ENCODE measurements at places on chromosomes 7 and 10.

GRCh38 chr7:142567201-142568075 is 181.8 kb upstream of the PRSS1 start:
- no peak for DNase-seq

- no peak for DNase-seq
Observed at GRCh38 chr10:132493246-132493755, 44.3 kb upstream of the INPP5A start.

DNA sequence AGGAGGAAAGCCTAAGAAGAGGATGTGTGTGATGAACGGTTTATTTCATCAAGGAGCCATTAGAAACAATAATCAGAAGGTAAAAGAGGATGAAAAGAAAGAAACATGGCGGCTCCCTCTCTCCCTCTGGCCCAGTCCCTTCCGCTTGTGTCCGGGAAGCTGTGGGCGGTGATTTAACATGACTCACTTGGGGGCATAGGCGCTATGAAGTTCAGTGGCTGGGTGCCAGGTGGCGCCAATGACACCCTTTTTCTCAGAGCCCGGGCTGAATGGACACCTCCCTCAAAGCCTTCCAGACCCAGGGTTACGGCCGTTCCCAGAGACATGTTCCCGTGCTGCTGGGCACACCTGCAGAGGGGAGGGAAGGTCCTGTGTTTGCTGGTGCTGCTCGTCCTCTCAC is 244.0 kb downstream of the SKAP2 start:
- no peak for DNase-seq

GRCh38 chr10:52967806-52968795 is 195.5 kb upstream of the MBL2 start:
- DNase-seq, result no peak

DNA sequence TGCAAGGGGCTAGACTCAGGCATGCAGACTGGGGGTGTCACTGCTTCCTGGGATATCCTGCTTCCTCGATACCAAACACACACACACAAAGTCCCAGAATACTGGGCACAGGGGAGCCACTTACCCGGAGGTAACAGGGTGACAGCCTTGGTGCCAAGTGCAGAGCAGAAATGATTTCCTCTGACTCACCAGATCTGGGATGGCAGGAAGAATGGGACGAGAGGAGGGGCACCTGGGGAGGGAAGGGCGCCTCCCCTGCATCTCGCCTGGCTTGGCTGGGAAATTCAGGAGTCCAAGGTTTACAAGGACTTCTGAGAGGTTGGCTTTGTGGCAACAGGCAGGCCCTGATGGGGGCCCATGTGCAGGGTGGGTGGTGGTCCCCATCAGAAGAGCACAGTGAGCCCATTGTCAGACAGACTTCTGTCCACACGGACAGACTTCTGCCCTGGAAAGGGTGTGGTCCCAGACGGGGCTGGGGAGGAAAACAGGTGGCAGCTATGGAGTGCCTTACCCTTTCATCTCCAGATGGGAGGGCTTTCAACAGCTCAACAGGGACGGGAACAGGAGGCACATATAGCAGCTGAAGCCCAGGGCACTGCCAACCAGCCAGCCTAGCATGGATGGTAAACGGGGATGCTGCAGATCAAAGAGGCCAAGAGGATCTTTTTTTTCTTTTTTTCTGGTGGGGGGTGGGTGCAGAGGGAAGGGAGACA is 9.7 kb upstream of the CCL24 start:
- DNase-seq, result no peak

DNA sequence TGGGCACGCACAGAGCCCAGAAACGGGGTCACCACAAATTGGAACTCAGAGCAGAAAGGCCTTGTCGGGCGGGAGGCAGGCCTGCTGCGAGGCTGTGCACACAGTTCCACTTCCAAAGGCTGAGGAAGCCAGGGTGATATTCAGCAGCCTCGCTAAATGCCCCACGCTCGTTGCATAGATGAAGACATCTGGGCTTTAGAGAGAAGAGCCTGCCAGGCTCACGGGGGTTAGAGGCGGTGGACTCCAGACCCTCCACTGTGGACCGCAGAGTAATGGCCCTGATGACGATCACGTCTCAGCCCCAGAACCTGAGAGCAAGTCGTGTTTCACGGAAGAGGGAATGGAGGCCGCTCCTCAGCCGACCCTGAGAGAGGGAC is 104.2 kb downstream of the DNAJB6 start:
- DNase-seq, result no peak

GRCh38 chr7:84637568-84638338 is 443.2 kb upstream of the SEMA3A start:
- no peak for DNase-seq

GRCh38 chr10:34252111-34252510 is 563.0 kb downstream of the PARD3 start:
- no peak for DNase-seq

GRCh38 chr10:17981766-17982380 is 30.2 kb downstream of the SLC39A12 start:
- no peak for DNase-seq

DNA sequence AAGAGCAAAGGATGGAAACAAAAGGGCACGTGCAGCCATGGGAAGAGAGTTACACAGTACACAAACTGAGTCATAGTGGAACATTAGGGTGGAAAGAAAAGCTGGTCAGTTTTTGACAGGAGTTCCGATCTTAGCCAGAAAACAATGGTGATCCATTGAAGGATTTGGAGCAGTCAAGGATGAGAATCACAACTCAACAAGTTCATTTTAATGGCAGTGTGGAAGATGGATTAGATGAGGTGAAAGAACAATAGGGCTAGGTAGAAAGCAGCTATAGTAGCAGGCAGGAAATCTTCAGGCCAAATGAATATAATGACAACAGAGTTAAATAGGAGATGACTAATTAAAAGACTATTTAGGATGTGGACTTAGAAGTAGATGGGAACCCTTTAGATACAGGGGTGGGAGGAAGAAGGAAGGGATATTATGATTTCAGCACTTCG is 136.3 kb downstream of the DOCK4 start:
- DNase-seq, result no peak
